NCI-H2107 (cell line): ENCODE measurements at places on chromosomes 2 and 18.

DNA sequence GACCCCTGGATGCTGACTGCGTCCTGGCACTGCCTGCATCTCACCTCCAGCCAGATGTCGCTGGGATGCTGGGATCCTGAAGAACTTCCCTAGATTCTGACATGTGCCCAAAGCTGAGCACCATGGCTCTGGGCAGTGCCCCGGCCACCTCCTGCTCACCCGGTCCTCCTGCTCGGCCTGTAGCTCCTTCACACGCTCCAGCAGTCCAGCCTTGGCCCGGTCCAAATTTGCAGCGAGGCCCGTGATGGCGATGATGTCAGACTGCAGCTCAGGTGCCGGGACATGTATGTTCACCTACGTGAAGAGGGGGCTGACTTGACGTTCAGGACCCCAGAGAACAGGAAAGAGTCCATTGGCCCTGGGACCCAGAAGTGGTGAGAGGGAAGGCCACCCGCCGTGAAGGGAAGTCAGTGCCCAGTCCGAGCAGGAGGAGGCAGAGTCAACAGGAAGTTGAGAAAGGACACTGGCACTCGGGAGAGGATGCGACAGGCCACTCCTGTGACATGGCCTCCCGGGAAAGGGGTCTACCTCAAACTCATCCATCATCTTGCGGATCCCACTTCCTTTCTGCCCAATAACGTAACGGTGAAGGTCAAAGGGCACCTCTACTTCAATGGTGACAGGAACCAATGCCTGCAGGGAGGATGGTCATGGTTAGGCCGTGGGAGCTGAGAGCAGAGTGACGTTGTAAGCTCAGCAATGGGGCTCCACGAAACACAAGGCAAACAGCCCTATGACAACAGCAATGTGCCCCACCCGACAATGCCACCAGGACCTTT is 46.7 kb downstream of the ANO7 start:
- DNase-seq, result no peak

GRCh38 chr2:76558157-76558556 is 847.4 kb upstream of the GCFC2 start:
- DNase-seq, result no peak

DNA sequence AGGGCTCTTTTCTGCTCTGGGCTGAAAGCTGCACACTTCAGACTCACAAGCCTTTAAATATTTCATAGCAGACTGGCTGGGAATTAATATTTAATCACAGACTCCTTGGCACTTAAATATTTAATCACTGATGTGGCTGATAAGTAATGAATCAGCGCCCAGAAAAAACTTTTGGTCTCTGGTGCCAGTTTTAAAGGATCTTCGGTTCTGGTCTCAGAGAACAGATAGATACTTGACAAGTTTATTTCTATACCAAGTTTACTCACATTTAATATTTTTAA is 201.2 kb downstream of the MYCN start:
- DNase-seq, result no peak

DNA sequence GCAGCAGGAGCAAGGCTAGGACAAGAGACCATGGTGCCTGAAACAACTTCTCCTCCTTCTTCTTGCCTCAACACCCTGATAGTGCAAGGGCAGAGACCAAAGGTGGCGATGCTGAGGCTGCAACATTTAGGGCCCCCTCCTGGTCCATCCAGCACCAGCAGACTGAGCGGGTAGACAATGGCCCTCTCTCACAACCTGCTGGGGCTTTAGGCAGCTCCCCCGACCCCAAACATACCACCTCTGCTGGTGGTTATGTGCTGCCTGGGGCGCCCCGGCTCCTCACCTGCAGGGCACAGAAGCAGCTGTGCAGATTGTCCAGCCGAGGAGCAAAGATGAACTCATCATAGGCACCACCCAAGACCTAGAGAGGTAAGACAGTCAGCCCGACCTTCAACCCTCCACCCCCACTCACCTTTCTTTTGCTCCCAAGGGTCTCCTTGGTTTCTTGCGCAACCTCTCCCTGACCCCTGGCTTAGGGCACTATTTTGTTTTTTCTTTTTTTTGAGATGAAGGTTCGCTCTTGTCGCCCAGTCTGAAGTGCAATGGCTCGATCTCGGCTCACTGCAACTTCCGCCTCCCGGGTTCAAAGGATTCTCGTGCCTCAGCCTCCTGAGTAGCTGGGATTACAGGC is 3.5 kb downstream of the DNPEP start:
- no peak for DNase-seq

GRCh38 chr2:187477051-187477450 is 29.0 kb upstream of the CALCRL start:
- DNase-seq, result no peak

DNA sequence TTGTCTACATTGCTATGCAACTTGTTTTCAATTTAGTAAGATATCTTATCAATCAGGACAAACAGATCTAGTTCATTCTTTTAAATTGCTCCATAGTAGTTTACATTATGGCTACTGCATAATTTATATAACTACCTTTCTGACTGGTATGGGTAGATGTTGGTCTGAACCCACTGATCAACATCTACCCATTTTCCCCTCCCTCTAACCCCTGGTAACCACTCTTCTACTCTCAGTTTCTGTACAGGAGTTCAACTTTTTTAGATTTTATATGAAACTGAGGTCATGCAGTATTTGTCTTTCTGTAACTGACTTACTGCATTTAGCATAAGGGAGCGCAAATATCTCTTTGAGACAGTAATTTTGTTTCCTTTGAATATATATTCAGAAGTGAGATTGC is 73.2 kb downstream of the ITSN2 start:
- DNase-seq, result no peak

DNA sequence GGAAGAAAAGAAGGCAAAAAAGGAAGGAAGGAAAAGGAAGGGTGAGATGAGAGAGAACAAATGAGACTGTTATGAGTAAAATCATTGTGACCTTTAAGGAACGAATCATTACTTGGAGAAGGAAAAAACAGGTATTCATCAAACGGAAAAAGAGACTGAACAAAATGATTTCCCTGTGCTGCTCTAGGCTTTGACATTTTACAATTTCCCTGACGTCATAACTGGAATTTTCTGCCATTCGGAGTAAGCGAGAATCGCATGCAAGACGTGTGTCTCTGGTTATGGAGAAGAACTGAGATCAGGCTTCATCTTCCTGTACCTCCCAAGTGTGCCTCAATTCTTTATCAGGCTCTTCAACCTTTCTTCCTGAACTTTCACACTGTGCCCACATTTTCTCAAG is 534.7 kb upstream of the KLHL29 start:
- no peak for DNase-seq
